ENCODE measurements at places on chromosomes 7 and 10.

DNA sequence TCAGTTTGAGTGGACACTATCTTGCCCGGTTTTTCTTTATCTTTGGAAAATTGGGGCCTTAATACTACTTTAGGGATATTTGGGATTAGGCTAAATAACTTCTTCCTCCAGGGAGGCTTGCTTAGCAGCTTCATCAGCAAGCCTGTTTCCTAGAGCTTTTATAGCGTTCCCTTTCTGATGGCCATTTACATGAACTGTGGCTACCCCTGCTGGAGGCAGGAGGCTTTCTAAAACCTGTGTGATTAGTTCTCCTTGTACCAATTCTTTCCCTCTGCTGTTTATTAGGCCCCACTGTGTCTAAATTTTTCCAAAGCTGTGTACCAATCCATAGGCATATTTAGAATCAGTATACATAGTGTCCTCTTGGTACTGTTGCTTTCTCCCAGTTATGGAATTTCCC, 61.7 kb upstream of the CNTNAP2 start:
- no peak for DNase-seq

- no peak for DNase-seq
Measured at GRCh38 chr7:150439967-150440366, 10.5 kb upstream of the GIMAP8 start.

- DNase-seq: no peak
Measured at GRCh38 chr7:157651366-157652160, 314.8 kb downstream of the DNAJB6 start.

DNA sequence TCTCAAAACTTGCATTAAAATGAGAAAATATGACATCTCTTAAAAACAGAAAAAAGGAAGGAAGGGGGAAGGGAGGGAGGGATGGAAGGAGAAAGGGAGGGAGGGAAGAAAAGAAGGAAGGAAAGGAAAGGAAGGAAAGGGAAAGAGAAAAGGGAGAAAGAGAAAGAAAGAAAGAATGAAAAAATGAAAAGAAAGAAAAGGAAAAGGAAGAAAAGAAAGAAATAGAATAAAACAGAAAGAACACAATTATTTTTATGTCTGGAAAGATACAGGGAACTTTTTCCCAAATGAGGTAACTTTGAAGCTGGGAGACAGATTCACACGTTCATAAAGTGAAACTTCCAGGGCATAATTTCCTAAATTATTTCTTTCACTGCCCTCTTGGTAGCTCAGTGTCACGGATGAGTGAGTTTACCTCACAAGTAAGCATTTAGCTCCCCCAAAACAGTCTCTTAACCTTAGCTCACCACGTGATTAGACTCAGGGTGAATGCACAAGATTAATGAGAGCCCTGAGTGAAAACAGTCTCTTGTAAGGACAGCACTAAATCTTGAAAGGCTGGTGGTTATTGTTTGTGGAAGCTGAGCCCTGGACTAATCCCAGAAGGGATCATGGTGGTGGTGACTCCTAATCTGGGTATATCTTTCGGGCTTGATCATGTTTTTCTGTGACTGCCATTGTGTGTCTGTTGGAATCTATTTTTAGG, 74.1 kb upstream of the HDAC9 start:
- no peak for DNase-seq

GRCh38 chr7:25765110-25765655, 386.8 kb upstream of the NFE2L3 start:
- no peak for DNase-seq

DNA sequence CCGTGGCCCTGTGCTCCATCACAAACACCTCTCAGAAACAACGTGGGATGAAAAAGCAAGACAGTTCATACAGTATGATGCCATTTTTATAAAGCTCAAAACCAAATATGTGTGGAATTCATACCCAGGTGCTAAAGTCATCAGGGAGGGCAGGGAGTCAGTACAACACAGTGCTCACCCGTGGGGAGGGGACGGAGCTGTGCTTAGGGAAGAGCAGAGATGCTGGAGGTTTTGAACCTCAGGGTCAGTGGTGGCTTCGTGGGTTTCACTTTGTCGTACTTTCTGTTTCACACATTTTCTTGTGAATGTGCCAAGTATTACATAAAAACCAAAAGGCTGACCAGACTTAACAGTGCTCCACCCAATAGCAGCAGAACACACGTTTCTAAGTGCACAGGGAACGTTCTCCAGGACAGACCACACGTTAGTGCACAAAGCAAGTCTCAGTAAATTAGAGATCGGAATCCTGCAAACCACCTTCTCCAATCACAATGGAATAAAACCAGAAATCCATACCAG, 21.2 kb downstream of the ZMIZ2 start:
- peak; percentile 47 for DNase-seq

DNA sequence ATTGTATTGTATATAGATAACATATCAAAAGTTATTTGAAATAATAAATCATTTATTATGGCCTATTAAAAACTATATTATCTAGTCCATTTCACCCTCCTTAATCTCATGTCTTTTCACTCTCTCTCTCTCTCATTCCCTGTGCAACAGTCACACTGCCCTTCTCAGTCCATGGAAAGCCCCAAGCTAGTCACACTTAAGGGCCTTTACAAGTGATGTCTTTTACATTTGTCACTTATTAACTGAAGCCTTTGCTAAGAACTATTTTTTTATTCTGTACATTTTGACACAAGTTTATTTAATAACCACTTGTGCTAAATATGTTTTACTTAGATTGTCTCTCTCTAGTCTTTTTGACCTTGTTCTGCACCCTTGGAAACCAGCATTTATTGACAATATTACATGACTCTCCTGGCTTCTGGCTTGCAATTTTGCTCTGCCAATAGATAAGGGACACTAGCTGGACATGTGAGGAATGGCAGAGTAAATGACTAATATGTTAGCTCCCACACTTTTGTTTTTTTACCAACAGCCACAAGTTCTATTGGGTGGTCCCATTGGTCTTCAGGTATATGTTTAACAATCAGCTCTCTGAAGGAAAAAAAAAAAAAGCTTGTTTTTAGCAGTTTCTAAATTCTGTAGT, 706.8 kb upstream of the POT1 start:
- DNase-seq: no peak

DNA sequence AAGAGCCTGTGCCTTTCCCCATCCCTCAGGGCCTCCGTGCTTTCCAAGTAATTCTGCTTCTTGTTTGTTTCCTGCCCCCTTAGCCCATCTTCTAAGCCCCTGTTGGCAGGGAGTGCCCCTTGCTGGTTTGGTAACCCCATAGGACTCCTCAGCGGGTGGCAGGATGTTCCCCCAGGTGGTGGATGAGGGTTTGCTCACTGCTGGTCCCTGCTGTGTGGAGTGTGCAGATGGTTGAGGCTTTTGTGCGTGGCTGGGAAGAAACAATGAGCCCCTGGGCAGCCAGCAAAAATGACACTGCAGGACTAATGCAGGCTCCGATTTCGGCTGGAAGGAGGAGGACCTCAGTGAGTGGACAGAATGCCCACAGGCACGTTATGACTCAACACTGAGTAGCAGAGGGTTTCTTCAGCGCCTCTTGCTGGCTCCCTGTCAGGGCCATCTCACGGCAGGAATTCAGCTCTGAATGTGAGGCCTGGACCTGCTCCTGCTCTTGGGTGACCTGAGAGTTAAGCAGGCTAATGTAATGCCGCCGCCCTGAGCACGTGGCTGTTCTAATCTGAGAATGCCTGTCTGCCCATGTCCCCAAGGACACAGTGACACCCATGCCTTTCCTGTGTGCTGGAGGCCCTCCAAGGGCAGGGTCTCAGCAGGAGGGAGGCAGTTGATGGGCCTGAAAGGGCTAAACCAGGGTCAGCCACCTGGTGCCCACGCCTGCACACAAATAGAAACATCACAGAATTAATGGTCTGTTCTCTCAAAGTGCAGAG, 16.6 kb downstream of the BAG3 start:
- DNase-seq: no peak

- DNase-seq: no peak
Measured at GRCh38 chr10:95447685-95448084, 113.5 kb downstream of the SORBS1 start.

GRCh38 chr7:68610701-68611100, 987.6 kb upstream of the AUTS2 start:
- DNase-seq: no peak

DNA sequence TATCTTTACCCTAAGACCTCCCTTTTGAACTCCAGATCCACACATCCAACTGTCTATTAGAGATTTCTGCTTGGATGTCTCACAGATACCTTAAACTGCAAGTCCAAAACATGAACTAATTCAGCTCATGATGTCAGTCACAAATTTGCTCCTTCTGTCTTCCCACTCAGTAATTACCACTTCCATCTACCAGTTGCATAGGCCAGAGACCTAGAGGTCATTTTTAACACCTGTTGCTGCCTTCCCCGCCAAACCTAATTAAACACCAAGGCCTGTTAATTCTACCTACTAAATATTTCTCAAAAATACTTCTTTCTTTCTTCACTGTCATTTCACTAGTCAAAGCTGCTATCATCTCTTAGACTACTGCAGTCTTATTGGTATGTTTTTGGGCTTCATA, 8.2 kb downstream of the SLK start:
- no peak for DNase-seq

DNA sequence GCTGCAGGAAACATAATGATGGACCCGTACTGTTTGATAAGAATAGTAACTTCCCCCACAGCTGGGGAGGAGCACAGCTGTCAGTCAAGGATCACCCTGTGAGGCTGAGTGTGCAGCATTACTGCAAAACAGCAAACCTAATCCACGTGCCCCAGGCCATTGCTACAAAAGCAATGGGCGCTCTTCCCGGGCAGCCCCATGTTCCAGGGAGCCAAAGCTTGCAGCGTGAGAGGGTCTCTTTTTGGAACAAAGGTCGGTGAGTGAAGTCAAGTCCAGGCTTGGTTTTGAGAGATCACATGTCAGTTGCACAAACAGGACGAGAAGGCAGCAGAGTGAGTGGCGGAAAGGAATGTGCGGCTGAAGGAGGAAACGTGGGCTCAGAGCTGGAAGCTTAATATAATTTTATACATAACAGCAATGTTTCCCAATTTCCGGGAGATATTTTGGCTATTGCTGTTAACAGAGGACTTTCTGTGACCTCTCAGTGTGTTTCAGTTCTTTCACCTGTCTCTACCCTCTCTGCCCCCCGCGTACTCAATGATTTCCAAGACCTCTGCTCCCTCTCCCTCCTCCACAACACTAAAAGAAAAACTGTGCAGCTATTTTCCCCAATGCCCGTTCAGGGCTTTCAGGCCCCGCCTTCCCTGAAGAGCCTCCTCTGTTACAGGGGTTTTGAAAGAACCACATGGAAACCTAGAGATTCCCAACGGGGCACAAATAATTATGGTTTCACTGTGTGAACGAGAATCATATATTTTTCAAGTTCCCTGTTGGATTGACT, 128.9 kb downstream of the MTPAP start:
- no peak for DNase-seq

DNA sequence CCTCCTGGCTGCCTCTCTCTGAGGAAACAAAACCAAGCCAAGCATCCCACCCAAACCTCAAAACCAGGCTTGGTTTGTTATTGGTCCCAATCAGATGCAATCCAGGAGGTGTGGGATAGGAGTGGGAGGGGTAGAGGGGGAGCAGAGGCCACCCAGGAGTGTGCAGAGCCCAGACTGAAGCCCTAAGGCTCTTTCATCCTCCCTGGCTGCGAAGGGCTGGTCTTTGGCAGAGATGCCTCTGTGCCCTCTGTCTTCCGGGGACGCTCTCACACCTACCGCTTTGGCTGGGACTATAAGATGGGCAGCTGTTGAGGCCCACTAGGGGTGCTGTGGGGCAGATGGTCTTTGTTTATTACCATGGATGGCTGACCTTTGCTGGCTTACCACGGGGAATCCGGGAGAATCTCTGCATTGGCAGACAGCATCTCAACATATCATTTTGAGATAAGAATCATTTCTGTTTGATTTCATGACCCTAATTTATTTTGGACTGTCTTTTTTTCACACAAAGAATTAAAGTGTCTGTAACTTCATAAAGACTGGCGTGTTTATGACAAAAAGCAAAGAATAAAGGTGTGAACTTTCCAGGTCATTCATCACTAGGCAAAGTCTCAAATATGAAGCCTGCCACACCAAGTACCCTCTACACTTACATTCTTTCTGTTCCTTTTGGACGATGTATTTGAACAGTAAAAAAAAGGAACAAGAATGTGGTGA, 6.5 kb upstream of the DENND2A start:
- DNase-seq: peak; percentile 40

GRCh38 chr10:113294868-113295267, 258.0 kb upstream of the HABP2 start:
- no peak for DNase-seq

DNA sequence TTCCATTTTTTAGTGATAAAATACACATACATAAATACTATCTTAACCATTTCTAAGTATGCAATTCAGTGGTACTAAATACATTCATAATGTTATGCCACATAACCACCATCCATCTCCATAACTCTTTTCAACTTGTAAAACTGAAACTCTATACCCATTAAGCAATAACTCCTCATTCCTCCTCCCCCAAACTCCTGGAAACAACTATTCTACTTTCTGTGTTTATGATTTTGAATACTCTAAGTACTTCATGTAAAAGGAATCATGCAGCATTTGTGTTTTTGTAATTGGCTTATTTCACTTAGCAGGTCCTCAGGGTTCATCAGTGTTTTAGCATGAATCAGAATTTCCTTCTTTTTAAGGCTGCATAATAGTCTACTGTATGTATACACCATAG, 131.8 kb downstream of the TES start:
- no peak for DNase-seq

GRCh38 chr10:99661377-99661763, 2.1 kb downstream of the ENTPD7 start:
- no peak for DNase-seq

DNA sequence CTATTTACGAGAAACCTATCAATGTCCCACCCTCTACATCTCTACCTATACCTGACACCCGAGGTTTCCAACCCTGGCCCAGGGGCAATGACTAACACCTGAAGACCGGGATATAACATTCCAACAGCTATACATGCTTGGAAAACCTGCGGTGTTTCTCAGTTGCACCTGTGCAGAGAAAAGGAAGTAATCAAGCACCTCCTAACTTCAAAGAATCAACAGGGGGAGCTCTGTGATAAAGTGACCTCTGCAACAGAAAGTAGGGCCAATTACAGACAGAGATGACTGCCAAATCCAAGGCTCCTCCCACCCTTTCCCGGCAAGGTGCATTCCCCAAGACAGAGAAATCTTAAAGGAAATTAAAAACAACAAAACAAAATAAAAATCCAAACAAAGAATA, 41.3 kb downstream of the CCDC6 start:
- peak; percentile 23 for DNase-seq

- DNase-seq: no peak
Measured at GRCh38 chr10:14624600-14624999, 150.1 kb downstream of the FAM107B start.
